Adrenal gland (tissue), 19 donors: ENCODE measurements at places on chromosomes 6 and 20.

DNA sequence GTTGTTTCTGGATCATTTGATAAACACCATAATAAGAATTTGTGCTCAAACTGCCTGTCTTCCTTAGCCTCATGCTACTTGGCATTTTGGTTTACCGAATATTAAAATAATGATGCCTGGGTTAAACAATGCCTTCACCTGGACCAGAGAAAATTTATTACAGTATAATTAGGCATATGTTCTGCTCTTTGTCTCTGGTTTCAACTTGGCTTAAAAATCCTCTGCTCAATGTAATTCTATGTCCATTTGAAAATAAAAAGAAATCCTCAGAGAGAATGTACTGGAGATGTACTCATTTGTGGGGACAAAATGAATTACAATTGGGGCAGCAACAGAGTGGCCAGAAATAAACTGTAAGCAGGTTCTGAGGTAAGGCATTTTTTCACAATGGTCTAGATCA lies 95.0 kb downstream of the DST start:
- no peak for DNase-seq

DNA sequence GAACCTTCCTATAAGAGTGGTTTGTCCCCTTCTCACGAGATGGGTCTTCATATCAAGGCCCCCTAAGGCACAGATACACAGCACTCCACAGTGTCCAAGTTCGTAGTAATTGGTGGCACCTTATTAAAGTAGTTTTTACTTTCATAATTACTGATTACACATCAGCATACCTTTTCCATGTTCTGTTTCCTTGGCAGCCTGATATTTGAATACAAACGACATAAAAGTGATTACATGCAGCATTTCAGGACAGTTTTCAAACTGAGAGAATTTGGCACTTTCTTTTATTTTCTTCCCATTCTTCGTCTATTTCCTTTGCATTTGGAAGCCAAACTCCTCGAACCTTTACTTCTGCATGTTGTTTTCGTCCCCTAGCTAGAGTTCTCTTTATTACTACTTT lies 139.7 kb downstream of the MTHFD1L start:
- no peak for DNase-seq

- DNase-seq, result no peak
Observed at GRCh38 chr20:9021699-9022098, 47.2 kb upstream of the PLCB4 start.

DNA sequence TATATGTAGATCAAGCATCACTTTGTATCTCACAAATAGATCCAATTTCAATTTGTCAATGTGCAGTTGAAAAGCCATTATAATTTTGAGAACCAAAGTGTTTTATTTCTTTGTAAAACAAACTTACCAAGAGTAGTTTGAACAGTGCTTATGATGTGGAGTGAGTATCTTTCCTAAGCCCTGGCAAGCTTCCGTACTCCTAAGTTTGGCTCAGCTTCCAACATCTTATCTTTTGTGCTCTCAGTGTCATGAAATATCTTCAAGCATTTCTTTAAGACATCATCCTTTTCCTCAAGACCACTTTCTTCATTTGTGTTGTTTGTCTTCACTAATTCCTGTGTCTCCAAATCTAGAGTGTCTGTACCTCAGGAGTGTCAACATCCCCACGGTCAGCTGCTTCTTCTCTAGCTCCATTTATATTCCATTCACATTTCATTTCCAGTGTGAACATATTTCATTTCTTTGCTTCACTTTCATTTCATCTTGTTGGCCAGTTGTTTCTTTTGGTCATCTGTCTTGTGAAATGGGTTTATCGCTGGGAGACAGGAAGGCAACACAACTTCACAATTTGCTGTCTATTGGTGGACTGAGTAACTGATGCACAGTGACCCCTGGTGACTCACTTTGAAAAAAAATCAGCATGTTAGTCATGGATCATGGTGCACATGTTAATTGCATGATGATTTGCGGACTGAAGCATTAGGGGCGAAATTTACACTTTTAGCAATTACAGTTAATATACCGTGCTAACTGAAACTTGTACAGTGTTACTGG lies 36.9 kb downstream of the SLC24A3 start:
- no peak for DNase-seq

DNA sequence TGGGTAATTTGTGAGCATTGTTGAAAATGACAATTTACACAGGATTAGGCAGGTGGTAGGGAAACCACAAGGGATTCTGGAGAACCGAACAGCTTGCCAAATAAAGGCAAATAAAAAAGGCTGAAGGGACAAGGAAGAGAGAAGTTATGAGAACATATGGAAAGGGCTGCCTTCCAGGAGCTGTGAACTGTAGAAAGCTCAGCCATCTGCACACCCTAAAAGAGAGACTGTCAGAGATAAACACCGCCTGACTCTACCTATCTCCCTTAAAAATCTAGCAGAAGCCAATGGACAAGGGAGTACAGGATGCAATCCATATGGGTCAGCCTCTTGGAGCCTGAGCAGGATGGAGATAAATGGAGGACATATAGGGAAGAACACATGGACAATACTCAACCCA lies 12.7 kb upstream of the SLC17A1 start:
- no peak for DNase-seq

GRCh38 chr6:16596616-16597331 lies 164.5 kb downstream of the ATXN1 start:
- DNase-seq, result no peak
